ENCODE measurements at places on chromosomes 3 and 15. TPM values are rescaled to one million over a fixed set of nuclear protein-coding genes. Genes with fewer than 3 reads are reported as not detected.
A peak's percentile ranks its signal among the peaks of the same experiment; 100 is the strongest.

Gene EXD1
- not detected for total RNA-seq

Gene RTP4
- total RNA-seq, result not detected

Gene AGBL1
- not detected for total RNA-seq

DNA sequence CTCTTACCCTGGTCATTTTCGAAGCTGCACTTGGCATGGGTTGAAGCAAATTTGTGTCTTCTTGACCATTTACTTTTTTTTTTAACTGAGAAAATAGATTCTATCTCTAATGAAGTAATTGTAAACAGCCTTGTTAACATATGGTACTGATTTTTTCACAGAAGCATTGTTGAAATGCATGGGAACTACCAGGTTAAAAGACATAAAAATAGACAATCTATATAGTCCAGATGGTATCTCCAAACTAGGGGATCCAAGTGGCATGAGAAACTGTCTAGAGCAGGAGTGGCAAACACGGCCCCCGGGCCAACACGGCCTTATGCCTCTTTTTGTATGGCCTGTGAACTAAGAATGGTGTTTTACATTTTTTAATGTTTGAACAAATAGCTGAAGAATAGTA, 41.9 kb downstream of the CACNA1D start:
- peak; percentile 30 for DNase-seq

DNA sequence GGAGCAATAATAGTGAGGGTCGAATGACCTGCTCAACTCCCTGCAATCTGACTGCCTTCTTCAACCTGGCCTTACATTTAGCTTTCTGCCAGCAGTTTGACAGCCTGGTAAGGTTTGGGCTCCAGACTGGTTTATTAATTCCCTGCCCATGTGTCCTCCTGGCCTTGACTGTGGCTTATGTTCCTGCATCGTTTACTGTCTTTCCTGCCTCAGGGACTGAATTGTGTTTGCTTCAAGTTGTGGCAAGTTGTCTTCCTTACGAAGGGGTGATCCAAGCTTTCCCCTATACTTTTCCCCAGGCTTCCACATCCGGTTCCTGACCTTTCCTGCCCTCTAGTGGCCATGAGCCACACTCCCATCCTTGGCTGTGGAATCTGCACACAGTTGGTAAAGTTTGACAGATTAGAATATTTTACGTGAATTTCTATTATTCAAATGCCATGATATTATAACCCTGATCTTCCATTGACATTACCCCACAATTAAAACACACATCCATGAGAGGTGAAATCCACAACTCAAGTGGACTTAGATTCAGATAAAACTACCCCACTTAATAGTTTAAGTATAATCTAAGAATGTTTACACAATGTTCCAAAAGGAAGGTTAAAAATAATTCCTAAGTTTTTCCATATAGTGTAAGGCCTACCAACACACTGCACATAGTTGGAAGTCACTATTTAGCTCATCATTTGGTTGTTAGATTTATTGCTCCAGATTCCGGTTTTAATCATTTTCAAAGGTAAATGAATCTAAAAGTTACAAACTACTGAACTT, 95.7 kb downstream of the NEDD4 start:
- DNase-seq, result no peak

DNA sequence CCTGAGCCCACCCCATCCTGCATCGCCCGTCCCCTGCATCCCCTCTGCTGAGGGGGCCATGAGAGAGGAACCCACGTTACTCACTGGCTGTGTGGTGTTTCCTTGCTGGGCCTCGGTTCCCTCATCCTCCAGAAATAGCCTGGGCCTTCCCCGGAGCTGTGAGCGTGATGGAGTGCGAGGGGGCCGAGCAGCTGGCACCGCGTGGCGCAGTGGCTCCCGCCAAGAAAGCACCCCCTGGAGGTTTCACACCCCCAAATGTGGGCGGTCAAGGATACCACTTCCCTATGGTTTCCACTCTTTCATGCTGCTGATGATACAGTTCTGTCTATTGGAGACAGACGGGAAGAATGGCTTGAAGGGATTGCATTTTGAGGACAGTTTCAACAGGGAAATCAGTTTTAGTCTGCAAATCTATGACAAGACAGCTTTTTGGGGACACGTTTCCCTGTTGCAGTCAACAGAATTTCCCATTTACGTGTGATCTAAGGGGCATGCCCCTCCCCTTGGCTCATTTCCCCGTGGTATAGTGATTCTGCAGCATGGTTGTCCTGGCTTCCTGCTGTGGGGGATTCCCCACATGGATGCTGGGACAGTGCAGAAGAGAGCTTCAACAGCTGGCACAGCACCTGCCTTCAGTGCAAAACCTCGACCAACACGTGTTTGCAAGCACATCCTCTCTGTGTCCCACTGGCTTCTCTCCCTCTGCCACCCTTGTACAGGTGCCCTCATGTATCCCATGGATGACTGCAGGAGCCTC, 377.5 kb downstream of the LRTM1 start:
- DNase-seq, result peak; percentile 79

- no peak for DNase-seq
These were observed 80.8 kb downstream of the SMAD3 start for GRCh38 chr15:67146234-67146633.

- peak; percentile 65 for DNase-seq
These were observed 40.2 kb upstream of the SLC6A11 start for GRCh38 chr3:10775828-10776227.

DNA sequence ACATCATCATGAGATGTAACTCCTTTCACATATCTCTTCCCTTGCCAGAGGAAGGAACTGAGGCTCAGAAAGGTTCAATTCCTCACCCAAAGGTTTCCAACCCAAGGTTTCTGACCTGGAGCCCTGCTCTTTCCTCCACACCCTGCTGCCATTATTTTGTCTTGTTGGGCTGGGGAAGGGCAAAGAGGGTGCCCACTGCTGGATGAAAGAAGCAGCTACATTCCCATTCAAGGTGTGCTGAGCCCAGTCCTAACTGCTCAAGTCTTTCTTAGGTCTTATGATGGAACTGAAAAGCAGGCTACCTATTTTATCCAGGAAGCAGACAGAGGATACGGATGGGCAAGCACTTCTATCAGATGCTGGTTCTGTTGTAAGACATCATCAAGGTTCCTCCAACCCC, 258.0 kb upstream of the CTDSPL start:
- no peak for DNase-seq

- DNase-seq, result no peak
These were observed 26.2 kb upstream of the LRTM1 start for GRCh38 chr3:54954022-54954421.

DNA sequence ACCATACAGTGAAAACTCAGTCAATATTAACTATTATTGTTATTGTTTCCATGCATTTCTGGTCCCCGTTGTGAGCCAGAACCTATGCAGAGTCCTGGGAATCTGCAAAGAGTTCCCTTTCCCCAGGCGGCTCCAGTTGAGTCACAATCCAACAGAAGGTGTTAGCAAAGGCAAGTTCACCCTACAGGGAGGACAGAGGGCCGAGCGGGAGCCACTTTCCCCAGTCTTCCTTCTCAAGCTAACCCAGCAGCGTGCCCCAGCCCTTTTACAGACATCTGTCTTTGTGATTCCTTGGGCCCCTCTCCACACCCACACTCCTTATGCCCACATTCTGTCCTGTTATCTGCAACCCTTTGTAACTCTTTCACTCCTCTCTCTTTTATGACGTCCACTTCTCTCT, 13.1 kb upstream of the LTF start:
- no peak for DNase-seq

DNA sequence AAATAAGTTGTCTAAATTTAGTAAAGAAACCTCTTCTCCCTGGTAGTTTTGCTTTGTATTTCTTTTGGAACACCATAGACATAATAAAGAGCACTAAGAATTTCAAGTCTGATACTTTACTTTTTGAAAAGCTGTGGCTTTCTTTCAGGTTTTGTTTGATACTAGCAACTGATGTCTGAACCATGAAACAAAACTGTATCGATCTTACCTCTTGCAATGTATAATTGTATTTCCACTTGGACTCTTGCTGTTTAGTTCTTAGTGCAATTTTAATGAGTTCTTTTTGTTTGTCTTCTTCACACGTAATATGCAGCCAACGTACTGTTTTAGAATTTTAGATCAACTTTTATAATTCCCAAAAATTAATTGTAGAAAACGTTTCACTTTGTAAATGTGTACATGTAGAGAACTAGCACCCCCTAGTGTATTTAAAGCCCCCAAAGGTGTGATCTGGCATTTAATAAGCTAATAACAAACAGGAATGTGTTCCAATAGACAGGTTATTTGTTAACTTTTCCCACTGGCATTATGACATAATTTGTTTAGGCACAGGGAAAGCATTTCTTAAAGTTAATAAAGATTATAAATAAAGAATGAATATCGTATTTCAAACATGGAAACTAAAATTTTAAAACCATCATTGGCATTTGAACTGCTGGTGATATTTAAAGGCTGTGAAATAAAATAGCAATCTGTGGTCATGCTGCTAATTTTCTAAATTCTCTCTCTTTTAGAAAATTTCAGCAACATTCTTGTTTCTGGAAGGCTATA, 289.1 kb upstream of the DNAJC19 start:
- no peak for DNase-seq

- no peak for DNase-seq
These were observed 380.7 kb upstream of the KCNMB2 start for GRCh38 chr3:178155521-178155920.

DNA sequence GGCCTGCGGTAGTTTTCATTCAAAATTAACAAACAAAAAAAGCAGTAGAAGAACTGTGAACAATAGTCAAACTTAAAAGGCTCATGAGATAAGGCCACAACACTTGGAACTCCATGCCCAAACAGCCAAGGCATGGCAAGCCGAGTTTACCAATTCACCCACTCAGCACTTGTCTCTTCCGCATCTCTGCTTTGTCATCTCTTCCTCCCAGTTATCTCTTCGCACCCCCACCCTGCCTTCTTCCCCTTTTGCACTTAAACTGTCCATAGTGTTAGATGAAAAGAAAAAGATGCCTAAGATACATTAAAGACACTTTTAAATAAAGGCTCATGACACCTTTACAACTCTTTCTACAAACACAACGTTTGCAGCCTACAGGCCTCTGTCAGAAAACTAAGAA, 11.1 kb downstream of the TLE3 start:
- no peak for DNase-seq

DNA sequence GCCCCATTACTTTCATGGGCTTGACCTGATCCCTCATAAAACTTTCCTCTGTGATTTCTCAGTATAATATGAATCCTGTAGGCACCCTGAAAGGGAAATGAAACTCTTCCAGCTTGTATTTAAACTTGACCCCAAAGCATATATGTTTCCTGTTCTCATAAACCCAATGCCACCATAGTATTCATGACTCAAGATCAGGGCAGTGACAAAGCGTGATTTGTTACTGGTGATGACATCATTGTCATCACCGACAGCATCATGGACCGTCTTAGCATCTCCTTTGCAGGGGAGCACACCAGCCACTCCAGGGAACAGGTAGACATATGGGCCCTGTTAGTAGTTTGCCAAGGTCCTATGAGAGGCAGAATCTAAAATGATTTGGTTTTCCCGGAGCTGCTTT, 741.2 kb downstream of the NR2F2 start:
- DNase-seq, result no peak

Data from osteocyte (in vitro differentiated cells).